ENCODE measurements at places on chromosomes 6 and 20.

DNA sequence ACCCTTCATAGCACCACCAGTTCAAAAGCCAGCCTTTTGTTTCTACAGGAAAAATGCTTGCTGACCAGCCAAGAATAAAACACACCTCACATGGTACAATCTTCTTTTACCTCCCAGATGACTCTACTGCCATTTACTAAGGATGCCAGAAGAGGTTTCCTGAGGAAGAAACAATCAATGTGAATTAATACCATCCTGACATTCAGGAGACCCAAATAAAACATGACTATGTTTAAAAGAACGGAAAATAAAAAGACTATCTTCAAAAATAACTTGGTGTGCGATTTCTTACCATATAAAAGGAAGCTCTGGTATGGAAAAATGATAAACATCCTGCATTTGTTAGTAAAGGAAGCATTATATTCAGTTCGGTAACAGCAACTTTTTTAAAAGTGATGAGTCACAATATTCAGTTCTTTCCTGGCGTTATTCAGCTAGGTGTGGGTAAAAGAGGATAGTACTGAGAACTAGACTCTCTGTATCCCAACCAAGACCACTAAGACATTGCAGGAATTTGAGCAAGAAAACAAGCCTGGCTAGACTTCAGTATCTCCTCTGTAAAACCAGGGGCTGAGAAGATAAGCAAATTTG, 16.3 kb downstream of the COL21A1 start:
- DNase-seq, result no peak

GRCh38 chr6:140485740-140486449, 1111.4 kb upstream of the CITED2 start:
- no peak for DNase-seq

GRCh38 chr20:46595933-46596332, 45.5 kb upstream of the OCSTAMP start:
- DNase-seq, result no peak

- no peak for DNase-seq
Observed at GRCh38 chr6:24802271-24803059, 3.7 kb upstream of the ARMH2 start.

GRCh38 chr6:70847106-70848084, 109.5 kb downstream of the B3GAT2 start:
- DNase-seq, result no peak

- DNase-seq, result no peak
Observed at GRCh38 chr6:89475101-89475500, 42.1 kb downstream of the ANKRD6 start.

DNA sequence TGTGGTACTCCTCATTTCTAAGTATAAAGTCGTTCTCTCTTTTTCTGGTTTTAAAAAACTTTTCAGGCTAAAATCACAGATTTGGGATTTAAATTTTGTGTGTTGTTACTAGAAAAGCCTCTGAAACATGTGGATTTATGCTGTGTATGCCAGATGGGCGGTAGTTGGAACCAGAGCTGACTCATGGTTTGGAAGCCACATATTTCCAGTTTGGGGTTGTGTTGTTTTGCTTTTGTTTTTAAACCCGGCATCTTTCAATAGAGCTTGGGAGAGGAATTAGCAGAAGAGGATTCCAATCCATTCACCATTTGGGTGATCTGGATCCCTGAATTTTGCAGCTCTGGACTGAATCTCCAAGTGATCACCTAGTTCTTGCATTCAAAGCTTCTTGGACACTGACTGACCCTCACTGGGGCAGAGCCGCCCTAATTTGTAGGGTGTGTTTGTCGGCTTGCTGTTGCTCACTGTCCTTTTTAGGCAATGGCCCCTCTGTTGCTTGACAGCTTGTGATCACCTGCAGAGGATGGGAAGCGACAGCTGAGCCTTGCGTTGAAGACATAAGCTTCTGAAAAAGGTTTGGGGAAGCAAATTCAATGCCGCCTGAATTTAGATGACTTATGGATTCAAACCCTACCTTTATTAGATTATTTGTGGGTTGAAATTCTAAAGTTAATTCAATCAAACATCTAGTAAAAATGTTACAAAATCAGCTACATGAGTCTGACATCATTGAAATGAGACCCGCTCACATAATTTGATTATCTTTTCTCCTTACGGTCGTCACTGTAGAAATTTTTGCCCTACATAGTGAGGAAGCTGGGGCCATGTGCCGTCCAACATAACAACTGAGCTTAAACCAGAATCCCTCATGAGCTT, 79.9 kb upstream of the CD83 start:
- DNase-seq, result no peak

- DNase-seq, result no peak
Observed at GRCh38 chr6:40512340-40512739, 74.8 kb downstream of the LRFN2 start.

DNA sequence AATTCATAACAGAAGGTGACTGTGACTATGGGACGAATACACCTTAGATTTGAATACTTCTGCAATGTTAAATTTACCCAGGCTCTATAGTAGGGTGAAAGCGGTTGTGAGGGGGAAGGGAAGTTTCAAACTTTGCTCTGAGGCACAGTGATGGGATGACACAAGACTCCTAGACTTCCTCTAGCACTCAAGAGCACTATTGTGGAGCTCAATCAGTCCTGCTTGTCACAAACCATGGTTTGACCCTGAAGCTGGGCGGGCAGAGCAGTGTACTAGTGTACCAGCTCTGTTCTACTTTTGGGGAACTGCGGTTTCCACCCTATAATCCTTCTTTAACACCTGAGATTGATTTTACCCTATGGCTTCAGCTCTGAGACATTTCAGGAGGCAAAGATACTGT, 17.1 kb downstream of the TRIM27 start:
- DNase-seq, result no peak

DNA sequence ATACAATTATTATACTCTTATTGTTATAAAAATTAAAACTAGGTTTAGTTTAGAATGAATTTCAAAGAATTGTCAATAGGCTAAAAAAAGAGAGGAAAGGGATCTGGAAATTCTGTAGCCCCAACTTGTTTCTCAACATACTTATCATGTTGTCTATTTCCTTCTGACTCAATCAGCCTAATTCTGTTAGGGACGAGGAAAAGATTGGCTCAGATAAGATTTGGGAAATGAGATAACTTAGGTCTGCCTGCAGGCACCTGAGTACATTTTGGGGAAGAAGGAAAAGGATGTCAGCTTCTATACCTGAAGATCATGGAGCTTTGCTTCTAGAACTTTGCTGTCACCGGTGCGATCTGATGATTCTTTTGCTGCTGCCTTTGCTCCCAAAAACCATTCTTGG, 238.8 kb downstream of the SYNE1 start:
- DNase-seq, result no peak

DNA sequence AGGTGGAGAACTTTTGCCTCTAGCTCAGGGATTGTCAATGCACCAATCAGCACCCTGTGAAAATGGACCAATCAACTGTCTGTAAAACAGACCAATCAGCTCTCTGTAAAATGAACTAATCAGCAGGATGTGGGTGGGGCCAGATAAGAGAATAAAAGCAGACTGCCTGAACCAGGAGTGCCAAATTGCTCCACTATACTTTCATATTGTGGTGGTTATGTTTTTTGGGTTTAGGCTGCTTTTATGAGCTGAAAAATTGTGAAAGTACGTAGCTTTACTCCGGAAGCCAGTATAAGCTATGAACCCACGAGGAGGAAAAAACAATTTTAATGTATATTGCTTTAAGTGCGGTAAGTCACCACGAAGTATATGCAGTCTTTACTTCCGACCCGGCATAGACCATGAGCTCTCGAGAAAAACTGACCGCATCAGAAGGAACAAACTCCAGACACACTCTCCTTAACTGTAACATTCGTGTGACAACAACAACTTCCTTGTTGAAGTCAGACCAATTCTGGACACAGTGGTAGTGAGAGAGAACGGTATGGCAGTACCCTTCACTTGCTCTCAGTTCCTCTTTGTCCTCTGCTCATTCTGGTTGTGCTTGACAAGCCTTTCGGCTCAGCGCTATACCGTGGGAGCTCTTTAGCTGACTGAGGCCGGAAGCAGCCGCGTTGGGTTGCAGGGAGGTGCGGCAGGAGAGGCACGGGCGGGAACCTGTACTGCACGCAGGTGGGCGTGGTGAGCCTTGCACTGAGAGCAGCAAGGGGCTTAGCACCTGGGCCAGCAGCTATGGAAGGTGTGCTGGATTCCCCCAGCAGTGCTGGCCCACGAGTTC, 81.9 kb upstream of the E2F3 start:
- DNase-seq, result no peak

DNA sequence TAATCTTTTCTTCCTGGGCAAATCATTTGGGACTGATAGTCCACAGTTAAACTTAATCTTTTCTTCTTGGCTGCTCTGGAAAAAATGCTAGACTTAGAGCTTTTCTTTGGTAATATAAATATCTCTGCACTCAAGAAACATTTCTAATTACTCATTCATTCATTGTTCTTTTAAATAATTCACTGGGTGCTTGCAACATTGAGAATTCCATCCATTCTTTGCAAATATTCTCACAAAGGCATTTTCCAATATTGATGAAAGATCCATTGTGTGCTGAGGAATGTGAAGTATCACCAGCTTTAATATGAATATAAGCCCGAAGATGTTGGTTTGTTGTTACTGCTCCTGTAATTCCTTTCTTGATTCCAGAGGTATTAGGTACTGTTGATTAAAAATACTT, 38.4 kb downstream of the AKAP7 start:
- DNase-seq, result no peak

DNA sequence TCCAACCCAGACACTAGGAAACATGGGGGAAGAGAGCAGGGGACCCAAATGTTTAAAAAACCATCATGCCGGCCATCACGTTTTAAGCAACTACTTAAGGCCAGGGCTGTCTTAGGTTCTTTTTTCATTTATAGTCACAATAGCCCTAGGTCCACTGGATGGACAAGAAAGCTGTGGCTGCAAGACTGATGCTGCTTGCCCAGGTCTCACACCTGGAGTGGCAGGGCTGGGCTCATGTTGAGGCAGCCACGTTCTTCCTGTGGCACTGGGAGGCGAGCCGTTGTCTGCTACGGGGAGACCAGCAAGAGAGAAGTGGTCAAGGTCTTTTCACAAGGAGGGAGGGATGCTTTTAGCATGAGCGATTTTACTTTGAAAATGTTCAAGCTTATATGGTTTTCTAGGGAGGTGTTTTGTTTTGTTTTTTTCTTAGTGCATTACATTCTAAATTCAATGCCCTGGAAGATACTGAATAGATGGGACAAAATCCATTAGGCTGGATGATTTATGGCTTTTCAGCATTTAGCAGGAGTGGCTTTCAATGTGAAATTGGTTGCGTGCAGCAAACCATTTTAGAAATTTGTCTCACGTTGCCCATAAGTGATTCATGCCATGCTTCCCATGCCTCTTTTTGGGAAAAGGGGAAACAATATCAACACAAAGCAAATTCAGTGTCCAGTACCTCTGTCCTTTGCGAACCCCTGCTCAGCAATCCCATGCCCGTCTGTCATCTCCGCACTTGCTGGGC, 106.6 kb upstream of the SNX9 start:
- no peak for DNase-seq

- DNase-seq, result no peak
Observed at GRCh38 chr6:72620871-72621290, 983 bp upstream of the KCNQ5 start.

DNA sequence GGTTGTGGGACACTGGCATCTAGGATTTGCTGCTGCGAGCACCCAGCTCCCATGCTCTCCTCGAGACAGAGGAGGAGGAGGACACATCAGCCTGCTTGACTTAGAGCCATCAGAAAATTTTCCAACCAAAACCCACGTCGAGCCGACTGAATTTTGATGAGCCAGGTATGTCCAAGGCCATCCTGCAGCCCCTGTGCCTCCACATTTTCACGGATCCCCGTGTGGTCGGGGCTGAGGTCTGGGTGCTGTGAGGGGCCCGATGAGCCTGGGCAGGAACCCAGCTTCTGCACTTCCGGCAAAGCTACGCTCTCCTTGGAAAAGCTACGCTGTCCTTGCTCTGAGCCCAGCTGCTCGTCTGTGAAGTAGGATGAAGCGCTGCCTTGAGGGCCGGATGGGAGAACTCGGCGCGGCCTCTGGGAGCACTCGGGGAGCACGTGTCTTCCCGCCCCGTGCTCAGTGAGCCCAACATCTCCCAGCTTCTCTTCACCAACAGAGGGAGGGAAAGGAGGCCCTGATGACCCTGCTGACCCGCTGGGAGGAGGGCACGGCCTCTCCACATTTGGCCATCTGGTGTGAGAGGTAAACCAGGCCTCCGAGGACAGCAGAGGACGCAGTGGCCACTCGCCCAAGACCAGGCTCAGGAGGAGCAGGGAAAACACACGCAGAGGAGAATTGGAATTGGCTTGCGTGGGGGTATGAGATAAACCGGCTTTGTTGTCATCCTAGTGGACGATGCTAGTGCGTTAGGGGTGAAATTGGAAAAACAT, 33.9 kb downstream of the PSMG4 start:
- no peak for DNase-seq

- DNase-seq, result no peak
Observed at GRCh38 chr6:111828809-111829208, 44.4 kb downstream of the FYN start.

GRCh38 chr6:79640146-79641111, 9.3 kb downstream of the SH3BGRL2 start:
- no peak for DNase-seq

DNA sequence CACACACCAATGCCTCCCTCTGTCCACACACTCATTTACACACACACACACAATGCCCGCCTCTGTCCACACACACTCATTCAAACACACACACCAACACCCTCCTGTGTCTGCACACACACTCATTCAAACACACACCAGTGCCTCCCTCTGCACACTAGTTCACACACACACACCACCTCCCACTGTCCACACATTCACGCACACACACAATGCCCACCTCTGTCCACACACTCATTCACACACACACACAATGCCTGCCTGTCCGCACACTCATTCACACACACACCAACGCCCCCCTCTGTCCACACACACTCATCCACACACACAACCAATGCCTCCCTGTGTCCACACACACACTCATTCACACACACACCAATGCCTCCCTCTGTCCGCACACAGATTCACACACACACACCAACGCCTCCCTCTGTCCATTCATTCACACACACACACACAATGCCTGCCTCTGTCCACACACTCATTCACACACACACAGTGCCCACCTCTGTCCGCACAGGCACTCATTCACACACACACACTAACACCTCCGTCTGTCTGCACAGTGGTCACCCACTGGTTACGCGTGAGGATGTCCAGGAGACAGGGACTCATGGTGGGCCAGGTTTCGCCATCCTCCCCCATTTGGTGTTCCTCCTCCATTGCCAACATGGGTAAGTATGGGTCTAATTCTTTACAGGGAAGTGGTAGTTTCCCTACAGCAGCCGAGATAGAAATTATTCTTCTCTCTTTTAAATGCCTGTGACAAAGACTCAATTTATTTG, 62.4 kb upstream of the THBS2 start:
- no peak for DNase-seq

Data from NAMALWA (cell line).